ENCODE measurements at places on chromosomes 6 and 20.

GRCh38 chr6:47069156-47069555, 27.0 kb upstream of the ADGRF1 start:
- DNase-seq: no peak

DNA sequence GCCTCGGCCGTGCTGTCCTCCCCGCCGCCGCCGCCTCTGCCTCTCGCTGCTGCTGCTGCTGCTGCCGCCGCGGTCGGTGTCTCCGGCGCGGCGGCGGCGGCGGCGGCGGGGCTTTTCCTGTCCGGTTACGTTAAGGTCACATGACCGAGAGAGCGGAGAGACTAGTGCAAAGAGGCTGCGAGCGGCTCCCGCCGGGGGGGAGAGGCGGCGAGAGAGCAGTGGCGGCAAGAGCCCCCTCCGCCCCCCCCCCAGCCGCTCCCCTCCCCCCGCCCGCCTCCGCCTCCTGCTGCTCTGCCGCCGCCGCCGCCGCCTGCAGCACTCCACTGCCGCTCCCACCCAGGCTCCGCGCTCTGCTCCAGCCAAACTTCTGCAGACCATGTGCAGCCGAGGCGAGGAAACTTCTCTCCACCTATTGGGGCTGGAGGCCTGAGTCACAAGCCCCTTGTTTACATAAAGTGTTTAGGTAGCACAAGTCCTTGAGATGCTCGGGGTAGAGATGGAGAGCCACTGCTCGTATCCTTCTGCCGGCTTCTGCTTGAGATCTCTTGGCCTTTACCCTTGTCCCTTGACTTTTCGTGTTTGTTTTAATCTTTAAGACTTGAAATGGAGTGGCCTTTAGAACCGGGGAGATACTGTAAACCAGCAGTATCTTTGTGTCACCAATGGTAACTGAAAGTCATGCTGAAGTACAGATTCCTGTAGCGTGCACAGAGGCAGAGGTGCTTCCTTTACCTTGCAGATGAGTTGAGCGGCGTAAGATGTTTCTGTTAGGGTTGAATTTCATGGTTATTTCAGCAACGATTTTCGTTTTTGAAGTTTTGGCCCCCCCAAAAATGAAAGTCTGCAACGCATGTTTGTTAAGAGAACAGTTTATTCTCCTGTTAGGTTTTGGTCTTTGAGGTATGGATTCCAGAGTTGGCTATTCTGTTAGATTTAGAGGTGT, at the start of gene ZBTB2:
Gene ZBTB2, minus strand, starts transcription at position 89 of the 943 bp plus-strand sequence. CDS start 17,922 bp downstream, outside the sequence.
- DNase-seq: no peak

DNA sequence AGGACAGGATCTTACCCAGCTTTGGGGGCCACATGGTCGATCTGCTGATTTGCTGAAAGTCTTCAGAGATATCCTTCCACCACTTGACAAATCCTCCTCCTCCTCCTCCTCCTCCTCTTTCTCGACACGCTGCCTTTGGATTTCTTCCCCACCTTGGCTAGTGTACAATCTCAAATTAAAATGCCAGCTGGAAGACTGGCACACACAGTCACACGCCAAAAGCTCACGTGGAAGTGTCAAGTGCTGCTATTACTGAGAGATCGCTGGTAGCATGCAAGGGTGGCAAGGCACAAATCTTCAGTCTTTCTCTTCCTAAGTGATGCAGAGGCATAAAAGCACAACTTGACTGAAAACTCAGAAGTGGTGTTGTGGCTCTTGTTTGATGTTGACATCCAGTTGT, 35.3 kb downstream of the GPR6 start:
- no peak for DNase-seq

DNA sequence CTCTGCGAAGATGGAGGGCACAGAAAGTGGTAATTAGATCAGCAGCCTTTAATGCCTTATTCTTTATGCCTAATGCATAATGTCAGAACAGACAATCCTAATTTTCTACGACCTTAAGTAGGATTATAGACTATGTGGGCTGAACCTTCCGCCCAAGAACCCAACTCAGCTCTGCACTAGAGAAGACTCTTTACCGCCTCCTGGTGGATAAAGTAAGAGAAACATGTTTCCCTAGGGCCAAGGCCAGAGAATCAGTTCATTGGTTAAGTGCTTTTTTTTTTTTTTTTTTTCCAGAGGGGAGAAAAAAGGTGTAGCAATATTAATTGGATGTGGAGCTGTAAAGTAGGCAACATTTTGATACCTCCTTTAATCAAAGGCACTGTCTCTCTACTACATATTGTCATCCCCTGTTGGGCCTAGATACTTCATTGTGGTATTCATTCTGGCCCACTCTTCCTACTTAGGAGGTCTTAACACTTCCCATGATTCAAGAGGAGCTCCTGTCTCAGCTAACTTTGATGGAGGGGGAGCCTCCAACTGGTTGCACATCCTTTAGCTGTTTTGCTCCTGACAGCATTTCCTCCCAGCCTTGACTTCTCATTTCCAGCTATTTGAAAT, 124.9 kb upstream of the NRN1 start:
- no peak for DNase-seq
